Stimulated activated naive B cell treated with anti-CD40 and anti-IgM and Interleukin-4, amounts not matched to agents 10 μg/mL and 1 μg/mL and 100 μg/mL, for 72 hours (primary cell): ENCODE measurements at places on chromosomes 3 and 15.

DNA sequence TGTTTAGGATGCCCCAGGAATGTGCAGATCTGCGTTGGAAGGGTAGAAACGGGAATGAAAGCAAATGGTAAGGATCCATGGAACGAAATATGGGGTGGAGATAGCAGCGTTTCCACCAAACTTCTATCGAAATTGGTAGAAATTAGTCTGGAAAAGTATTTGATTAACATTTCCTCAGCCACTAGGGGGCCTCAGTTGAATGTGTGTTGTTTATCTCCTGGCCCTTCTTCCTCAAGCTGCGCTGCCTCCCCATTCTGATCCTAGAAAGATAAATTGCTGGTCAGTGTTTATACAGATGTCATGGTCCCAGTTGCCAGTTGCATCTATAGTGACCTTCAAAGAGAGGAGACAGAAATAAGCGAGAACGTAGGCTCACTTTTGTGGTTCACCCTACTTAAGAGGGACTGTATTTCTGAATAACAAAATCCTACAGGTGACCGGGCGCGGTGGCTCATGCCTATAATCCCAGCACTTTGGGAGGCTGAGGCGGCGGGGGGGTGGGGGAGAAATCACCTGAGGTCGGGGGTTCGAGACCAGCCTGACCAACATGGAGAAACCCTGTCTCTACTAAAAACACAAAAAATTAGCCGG lies 457.1 kb downstream of the SQOR start:
- DNase-seq, result no peak

DNA sequence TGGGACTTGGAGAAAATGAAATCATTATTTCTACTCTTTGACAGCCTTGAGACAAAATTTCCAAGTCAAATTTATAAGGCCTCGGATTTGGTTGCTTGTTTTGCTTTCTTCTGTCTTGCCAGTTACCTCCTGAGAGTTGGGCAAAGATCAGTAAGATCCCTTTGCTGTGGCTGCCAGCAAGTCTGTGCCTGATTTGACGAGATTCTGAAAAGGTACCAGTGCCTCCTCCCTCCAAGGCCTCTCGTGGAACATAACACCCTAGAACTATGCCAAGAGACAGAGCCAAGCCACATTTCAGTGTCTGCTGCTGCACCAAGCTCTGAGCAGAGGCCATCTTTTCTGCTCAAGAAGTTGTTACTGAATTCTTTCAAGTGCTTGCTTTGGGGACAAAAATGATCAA lies 61.0 kb downstream of the GTPBP8 start:
- no peak for DNase-seq

GRCh38 chr3:194306109-194306686 lies 44.9 kb downstream of the CPN2 start:
- DNase-seq, result peak; percentile 61

- DNase-seq, result no peak
These were observed 61.3 kb upstream of the PRR23E start for GRCh38 chr3:127131424-127132170.

GRCh38 chr3:150409512-150410310 lies 1.6 kb downstream of the TSC22D2 start:
- peak; percentile 61 for DNase-seq

DNA sequence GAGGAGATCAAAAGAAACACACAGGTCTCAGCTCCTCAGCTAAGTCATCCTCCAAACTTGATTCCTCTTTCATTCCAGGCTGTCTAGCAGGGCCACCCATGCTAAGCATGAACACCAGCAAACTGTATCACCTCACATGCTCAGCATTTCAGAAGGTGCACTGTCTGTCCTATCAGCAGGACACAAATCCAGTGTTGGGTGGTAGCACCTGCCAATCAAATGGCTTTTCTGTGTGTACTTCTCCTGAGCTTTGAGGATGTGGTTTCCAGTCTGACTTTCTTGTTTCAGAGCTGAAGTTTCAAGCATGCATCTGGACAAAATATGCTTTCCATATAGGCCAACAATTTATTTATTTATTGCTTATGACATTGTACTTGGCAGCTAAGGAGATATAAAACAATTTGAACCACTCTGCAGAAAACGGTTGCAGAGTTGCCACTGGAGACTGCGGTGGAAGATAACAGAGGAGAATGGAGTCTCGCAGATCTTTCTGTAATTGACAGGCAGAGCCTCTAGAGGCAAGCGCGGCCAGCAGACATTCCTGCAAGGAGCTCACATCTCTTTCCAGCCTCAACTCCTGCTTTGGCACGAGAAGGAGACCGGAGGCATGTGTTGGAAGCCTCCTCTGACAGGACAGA lies 167.1 kb upstream of the WNT5A start:
- no peak for DNase-seq

- DNase-seq, result no peak
These were observed 645.9 kb upstream of the KCNMB2 start for GRCh38 chr3:177890359-177890683.

DNA sequence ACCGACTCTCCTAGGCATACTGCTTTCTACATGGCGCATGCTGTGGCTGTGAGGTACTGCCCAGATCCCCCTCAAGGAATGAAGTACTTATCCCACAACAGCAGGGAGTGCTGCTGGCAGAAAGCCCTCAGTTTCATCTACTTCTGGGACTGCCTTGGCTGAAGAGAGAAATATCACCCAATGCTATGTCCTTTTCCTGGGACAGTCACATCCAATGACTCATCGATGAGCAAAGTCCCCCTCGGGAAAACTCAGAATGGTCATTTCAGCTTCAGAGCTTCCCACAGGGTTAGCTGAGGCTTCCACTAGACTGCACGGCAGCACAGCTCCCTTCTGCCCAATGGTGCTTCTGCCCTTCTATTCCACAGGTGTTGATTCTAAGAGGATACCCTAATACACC lies 3.6 kb upstream of the NMD3 start:
- no peak for DNase-seq

DNA sequence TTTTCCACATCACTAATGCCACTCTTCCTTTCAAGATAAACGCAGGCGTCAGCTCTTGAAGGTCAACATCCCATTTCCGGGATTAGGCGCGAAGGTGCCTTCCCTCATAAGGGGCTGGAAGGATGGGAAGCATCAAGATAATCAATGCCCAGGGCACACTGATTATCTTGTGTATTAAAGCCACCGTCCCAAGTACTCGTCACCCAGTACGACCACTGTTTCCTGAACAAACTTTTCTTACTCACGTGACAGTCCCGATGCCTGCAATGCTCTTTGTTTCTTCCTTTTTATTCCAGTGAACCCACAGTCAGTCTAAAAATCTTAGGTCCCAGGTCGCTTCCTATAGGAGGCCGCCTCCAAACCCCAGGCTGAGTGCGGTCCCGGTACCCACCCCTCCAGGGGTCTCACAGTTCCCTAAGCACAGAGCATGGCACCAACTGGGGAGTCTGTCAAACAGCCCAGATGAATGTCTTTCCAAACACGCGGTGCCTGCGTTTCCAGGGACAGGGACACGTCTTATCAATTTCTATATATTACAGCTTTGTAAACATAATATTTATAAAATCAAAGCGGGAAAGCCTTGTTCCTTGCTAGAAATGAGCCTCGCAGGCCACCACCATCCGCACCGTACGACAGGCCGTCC lies 589 bp downstream of the ANAPC13 start:
- DNase-seq, result no peak

GRCh38 chr15:61828008-61828407 lies 232.2 kb downstream of the VPS13C start:
- no peak for DNase-seq

DNA sequence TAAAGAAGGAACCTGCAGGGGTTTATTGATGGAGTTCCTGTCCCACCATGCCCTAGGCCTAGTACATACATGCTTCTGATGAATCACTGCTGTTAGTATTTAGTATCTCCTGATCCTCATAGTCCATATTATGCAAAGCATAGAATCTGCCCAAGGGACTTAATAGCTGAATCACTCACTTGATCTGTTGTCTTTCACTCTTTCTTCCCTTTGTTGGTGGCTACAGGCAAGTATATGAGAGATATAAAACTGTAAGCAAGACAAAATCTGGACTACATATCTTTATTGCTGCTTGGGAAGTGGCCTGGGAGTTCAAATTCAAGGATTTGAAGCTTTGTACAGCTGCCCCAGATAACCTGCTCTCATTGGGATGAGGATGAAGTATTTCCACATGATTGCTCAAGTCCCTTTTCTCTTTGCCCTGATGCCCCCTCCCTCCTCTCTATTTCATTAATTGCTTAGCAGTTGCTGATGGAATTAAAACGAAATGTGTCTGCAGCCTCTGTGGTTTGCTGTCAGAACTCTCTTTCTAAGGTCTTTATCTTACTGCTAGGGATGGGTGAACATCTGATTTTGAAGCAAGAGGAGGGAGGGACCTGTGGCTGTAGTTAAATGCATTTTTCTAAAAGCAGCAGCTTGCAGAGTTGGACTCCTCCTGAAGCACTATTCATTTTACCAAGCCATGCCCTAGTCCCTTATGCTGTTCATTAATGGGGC lies 114.1 kb downstream of the ZNF609 start:
- no peak for DNase-seq

- no peak for DNase-seq
These were observed 395.2 kb upstream of the TPM1 start for GRCh38 chr15:62647202-62647842.

- DNase-seq, result no peak
These were observed 94.3 kb upstream of the C3orf80 start for GRCh38 chr3:160130950-160131349.

DNA sequence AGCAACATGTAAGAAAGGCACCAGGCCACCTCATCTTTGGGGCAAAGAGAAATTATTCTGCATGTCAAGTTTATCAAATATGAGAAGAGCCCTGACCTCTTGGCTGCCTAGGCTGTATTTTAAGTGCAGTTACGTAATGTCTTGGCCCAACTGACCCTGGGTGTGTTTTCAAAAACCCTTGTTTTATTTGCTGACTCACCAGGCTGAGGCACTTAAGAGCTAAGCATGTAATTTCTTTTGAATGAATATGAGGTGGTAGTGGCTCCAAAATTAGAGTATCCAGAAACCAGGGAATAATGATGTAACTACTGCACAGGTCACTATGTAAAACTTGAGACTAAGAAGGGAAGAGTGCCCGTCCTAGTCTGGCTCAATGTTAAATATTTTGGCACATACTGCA lies 24.3 kb downstream of the PGPEP1L start:
- no peak for DNase-seq
